Upper lobe of left lung (tissue), 6 donors: ENCODE measurements at places on chromosomes 11 and 22. TPM values are rescaled to one million over a fixed set of nuclear protein-coding genes. Genes with fewer than 3 reads are reported as not detected.

The KDELR3 gene
- total RNA-seq: 7.3 TPM

The LARGE2 gene
- 4.3 TPM for total RNA-seq

The RFPL1 gene
- total RNA-seq: not detected

The NECTIN1 gene
- 7.1 TPM for total RNA-seq

GRCh38 chr11:91946397-91946951, 278.1 kb upstream of the FAT3 start:
- DNase-seq: no peak
- no peaks in the 10 kb centered on the region for H3K36me3 ChIP-seq
- no peaks in the 10 kb centered on the region for H3K27me3 ChIP-seq
- H3K4me1 ChIP-seq: no peaks in the 10 kb centered on the region
- no peak overlapping the region for H3K27ac ChIP-seq
- H3K4me3 ChIP-seq: no peak overlapping the region

- H3K36me3 ChIP-seq: no peaks in the 10 kb centered on the region
- H3K4me1 ChIP-seq: peaks cover 17% of the 10 kb centered on the region
- no peak overlapping the region for H3K4me3 ChIP-seq
- H3K27ac ChIP-seq: no peak overlapping the region
- no peaks in the 10 kb centered on the region for H3K27me3 ChIP-seq
Measured at GRCh38 chr11:85826116-85826855, 15.3 kb upstream of the SYTL2 start.

DNA sequence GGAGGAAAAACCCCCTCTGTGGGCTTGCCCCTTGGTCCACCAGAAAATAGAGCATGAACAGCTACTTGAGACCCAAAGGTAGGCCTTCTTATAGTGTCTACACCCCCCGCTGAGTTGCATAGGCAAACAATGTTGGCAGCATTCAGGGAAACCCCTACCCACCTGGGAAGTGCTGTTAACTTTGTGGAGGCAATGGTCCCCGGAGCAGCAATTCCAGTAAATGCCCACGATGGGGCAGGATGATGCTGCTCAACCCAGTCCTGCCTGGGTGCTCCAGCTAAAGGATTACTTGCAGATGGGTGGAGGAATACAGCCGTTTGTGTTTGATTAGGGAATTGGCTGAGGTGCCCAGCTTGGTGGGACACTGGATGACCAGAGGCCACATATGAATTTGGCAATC, 381.3 kb upstream of the ANO5 start:
- H3K27me3 ChIP-seq: no peaks in the 10 kb centered on the region
- H3K27ac ChIP-seq: no peak overlapping the region
- no peak for DNase-seq
- no peaks in the 10 kb centered on the region for H3K36me3 ChIP-seq
- H3K4me1 ChIP-seq: no peaks in the 10 kb centered on the region
- H3K4me3 ChIP-seq: no peak overlapping the region

DNA sequence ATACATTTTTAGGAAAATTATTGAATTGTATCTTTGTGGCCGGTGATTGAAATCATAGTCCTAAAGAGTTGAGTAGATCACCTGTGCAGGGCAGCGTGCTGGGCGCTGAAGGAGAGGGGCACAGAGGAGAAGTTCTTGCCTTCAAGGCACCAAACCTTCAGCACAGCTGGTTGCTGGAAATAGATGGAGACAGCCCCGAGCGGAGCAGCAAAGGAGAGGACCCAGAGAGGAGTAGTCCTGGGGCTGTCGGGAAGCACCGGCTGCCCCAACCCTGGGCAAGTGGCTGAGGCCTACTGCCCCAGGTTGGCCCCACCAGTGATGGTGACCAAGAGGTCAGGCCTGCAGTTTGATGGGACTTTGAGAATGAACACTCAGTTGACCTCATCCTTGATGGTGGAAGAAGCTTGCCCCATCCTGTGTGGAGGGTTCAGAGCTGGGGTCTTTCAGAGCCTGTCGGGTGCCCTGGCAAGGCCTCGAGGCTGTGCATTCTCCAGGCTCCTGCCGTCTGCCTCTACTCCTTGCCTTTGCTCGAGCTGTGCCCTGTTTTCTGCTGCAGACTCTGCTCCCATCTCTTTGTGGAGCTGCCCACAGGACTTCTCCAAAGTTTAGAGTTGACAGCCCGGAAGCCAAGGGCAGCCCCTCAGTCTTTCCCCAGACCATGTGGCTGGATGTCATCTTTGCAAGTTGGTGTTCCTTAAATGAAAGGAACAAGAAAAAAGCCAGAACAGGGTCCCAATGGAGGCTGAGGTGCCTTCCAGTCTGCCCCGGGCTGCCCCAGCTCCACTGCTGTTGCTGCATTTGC, 285.1 kb downstream of the TBC1D22A start:
- H3K4me1 ChIP-seq: peaks cover 16% of the 10 kb centered on the region
- H3K27me3 ChIP-seq: no peaks in the 10 kb centered on the region

DNA sequence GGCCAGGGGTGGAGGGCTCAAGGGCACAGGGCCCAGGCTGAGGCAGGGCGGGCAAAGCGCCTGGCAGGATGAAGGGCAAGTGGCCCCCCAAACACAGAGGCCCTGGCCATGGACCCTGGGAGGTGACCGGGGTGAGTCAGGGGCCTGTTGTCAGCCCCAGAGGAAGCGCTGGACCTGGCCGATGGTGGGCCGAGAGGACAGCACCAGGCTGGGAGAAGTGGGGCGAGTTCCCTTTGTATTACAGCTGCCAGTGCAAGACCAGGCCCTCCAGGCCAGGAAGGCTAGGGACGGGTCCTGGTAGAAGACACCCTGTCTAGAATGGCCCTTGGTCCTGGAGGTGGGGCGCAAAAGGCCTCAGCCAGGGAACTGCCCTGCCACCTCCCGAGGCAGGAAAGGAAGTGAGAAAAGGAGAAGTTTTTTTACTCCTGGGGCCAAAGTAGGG, 12.8 kb downstream of the CXCR5 start:
- H3K27ac ChIP-seq: peak overlapping the region; percentile 26
- peak; percentile 61 for DNase-seq
- H3K36me3 ChIP-seq: peaks cover 40% of the 10 kb centered on the region
- H3K4me1 ChIP-seq: peaks cover 25% of the 10 kb centered on the region
- H3K4me3 ChIP-seq: no peak overlapping the region

GRCh38 chr11:79150966-79151365, 289.9 kb downstream of the TENM4 start:
- H3K27ac ChIP-seq: no peak overlapping the region
- no peaks in the 10 kb centered on the region for H3K27me3 ChIP-seq
- DNase-seq: no peak
- H3K36me3 ChIP-seq: no peaks in the 10 kb centered on the region
- no peak overlapping the region for H3K4me3 ChIP-seq

DNA sequence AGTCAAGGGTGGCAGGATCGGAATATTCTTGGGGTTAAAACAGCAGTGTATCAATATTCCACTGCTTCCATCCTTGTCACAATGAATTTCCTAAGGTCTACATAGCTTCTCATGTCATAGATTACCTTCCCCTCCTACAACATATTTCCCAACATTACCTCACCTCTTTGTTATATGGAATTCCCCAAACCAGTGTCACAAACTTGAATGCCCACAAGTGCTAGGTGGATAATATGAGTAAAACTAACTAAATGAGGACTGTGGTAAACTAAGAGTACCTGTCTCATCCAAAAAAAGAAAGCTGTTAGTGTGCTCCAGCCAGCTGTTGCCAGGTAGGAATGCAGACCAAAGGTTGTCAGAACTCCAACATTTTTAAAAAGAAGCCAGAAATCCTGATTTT, 17.0 kb upstream of the NUCB2 start:
- no peaks in the 10 kb centered on the region for H3K27me3 ChIP-seq
- H3K4me1 ChIP-seq: no peaks in the 10 kb centered on the region
- no peak for DNase-seq
- H3K27ac ChIP-seq: no peak overlapping the region

GRCh38 chr11:121053244-121053643, 29.3 kb downstream of the TBCEL start:
- no peak for DNase-seq
- peaks cover 15% of the 10 kb centered on the region for H3K36me3 ChIP-seq
- H3K4me3 ChIP-seq: no peak overlapping the region

DNA sequence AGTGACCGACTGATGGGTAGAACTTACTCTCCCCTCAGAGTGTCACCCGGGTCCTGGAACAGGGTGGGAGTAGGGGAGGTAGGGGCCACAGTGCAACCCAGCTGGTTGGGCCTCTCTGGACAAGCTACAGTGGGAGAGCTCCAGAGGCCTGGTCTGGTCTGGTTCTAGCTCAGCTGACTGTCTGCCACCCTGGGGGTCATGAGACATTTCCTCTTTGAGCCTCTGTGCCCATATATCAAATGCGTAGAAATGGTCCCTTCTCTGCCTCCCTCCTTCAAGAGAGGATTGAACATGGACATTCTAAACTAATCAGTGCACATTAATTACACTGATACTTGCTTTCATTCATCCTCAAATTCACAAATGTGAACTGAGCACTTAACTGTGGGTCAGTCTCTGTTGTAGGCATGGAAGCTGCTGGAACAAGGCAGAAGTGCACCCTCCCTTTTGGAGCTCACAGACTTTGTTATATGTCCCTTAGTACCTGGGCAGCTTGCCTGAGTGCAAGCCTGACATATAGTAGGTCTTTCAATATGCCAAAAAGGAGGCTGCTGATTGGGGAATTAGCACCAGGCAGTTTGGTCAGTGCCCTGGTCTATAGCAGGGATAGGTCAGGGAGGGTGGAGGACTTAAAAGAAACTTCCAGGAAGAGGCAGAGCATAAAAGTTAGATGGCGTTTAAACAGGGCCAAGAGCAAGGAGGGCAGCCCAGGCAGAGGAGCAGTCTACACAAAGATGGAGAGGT, 25.7 kb downstream of the ARHGEF17 start:
- DNase-seq: no peak
- H3K4me1 ChIP-seq: peaks cover 61% of the 10 kb centered on the region
- no peaks in the 10 kb centered on the region for H3K27me3 ChIP-seq
- no peaks in the 10 kb centered on the region for H3K36me3 ChIP-seq
- H3K27ac ChIP-seq: peak overlapping the region; percentile 69
- H3K4me3 ChIP-seq: no peak overlapping the region

DNA sequence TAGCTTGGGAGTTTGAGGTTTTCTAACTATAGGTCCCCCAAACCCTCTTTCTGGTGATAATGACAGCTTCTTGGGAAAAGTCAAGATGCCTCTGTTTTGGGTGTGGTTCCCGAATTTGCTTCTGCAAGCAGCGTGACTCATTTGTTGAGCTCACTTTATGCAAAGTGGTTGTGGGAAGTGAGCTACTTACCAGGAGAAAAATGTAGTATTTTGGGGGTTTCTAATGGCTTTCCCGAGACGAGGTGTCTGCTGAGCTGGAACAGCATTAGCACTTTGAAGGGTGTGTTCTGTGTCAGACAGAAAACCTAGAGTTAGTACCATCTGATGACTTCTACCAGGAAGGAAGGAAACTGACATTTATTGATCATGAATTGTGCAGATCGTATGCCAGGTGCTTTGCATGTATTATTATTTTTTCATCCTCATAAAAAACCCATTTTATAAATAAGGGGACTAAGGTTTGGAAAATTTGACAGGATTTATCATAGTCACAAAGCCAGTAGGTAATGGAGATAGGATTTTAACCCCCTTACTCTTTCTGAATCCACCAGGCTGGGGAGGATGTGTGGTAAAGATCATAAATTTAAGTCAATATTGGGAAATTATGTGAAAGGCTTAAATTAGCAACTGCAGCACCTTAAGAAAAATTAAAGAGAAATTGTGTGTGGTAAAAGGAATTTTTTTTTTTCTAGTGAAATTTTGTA, 108.8 kb upstream of the CD44 start:
- H3K27ac ChIP-seq: no peak overlapping the region
- peaks cover 10% of the 10 kb centered on the region for H3K4me1 ChIP-seq
- H3K27me3 ChIP-seq: no peaks in the 10 kb centered on the region
- peak; percentile 42 for DNase-seq
- H3K4me3 ChIP-seq: no peak overlapping the region
- H3K36me3 ChIP-seq: no peaks in the 10 kb centered on the region

GRCh38 chr11:60928563-60929001, 4.3 kb downstream of the TMEM132A start:
- H3K36me3 ChIP-seq: no peaks in the 10 kb centered on the region
- no peak overlapping the region for H3K27ac ChIP-seq
- H3K4me3 ChIP-seq: no peak overlapping the region
- DNase-seq: peak; percentile 77

DNA sequence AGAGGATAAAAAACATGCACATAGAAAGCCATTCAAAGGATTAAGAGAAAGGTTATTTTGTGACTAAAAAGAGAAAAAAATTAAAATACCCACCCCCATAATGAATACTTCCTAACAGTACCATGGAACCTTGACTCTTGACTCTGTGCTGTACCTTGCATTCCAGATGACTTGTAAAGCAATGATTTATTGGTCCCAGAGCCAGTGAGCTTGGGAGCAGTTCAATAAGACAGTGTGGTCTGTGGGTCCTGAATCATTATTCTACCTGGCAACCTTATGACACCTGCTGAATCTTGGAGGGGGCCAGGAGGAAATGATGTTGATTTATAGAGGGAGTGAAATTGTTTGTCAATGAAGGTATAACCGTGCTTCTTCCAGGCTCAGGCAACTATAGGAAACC, 34.2 kb upstream of the PAX6 start:
- H3K27ac ChIP-seq: no peak overlapping the region
- H3K27me3 ChIP-seq: no peaks in the 10 kb centered on the region
- no peaks in the 10 kb centered on the region for H3K4me1 ChIP-seq
- no peak for DNase-seq
- H3K36me3 ChIP-seq: no peaks in the 10 kb centered on the region

DNA sequence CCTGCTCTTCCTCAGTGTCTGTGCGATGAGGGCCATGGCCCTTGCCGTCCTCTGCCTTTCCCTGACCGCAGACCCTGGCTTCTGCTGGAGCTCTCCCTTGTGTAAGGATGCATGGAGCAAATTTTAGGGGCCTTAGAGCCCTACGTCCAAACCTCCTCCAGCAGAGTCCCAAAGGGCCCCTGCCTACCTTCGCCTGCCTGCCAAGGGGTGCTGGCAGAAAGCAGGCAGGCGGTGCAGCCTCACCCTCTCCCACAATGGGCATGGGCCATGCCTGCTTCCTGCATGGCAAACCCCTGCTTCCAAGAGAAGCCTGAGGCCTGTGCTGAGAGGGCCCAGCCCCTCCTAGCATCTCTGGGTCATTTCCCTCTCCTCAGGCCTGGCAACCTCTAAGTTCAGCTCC, 71.3 kb upstream of the FGF3 start:
- no peak overlapping the region for H3K27ac ChIP-seq
- H3K27me3 ChIP-seq: no peaks in the 10 kb centered on the region
- H3K36me3 ChIP-seq: no peaks in the 10 kb centered on the region
- H3K4me1 ChIP-seq: no peaks in the 10 kb centered on the region
- no peak for DNase-seq
